ENCODE measurements at places on chromosomes 16 and 17.
A peak's percentile ranks its signal among the peaks of the same experiment; 100 is the strongest.

DNA sequence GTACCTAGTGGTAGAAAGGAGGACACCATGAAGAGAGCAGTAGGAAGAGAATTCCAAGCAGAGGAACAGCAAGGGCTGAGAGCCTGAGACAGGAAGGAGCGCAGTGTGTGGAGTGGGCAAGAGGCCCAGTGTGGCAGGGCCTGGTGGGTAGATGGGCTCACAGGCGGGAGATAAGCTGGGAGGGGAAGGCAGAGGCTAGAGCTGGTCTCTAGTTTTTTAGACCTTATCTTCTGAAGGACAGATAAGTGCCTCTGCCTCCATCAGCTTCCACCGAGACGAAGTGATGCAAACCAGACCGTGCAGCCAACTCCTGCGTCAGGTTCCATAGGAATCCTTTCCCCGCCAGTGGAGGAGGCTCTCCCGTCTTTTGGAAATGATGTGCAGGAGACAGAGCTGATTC is 33.6 kb downstream of the CDH1 start:
- DNase-seq: no peak

GRCh38 chr17:37461668-37462067 is 28.0 kb upstream of the DUSP14 start:
- no peak for DNase-seq

GRCh38 chr16:53566552-53567245 is 63.7 kb upstream of the AKTIP start:
- no peak for DNase-seq

DNA sequence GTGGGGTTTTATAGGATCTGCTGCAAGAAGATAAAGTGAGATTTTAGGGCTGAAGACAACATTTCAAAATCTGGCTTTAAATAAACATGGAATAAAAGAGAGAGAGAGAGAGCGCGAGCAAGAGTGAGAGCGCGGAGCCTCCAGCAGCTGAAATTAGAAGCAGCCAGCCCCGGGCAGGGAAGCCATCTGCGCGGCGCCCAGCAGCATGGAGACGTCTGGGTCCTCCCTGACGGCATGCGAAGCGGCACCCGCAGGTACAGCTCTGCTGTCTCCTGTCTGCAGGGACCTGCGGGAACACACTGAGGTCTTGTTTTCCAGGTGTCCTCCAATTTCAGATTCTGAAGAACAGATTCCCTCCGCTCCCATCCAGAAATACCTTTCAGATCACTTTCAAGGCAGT is 7.9 kb upstream of the BAIAP2 start:
- no peak for DNase-seq

- no peak for DNase-seq
Measured at GRCh38 chr16:54093281-54093680, 193.3 kb downstream of the IRX3 start.

GRCh38 chr17:67377488-67378453 is 690 bp downstream of the PITPNC1 start:
- DNase-seq: peak; percentile 47
